ENCODE measurements at places on chromosomes 13 and 19.

DNA sequence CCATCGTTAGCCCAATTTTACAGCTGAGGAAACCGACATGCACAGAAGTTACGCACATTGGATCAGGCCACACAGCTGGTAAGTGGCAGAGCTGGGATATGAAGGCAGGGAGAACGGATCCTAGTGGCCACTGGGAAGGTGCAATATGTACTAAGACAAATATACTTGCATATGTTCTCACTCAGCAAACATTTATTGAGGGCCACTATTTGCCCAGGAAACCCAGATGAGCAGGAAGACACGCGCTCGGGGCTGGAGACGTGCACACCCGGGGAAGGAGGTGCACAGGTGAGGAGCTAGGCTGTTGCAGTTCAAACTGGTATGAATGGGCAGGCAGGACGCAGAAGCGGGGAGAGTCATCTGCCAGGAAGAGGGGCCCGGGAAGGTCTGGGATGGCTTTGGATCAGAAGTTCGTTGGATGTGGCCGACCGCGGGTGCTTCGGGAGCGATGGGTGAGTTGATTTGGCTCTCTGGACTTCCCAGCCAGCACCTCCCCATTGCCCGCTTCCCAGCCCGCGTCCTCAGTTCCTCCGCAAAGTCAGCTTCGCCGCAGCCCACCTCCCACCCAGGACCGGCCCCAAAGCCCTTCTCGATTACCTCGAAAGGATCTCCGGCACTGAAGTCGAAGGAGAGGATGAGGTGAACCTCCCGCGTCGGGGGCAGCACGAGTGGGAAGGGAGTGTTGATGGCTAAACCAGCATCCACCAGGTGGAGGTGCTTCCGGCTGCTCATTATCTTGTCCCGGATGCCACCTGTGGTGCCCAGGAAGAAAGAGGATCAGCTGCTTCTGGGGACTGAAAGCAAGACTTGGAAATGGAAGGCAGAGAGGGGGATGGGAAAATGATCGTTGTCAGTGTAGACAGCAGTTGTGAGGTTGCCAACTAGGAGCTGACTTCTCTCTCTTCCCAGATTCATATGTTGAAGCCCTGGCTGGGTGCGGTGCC lies 17.8 kb upstream of the CABP5 start:
- DNase-seq, result no peak

GRCh38 chr13:33817513-33817900 lies 442 bp upstream of the RFC3 start:
- DNase-seq, result no peak

- no peak for DNase-seq
Measured at GRCh38 chr19:34017024-34017423, 155.3 kb upstream of the LSM14A start.

- DNase-seq, result no peak
Measured at GRCh38 chr13:98549006-98549727, 27.7 kb downstream of the STK24 start.

- DNase-seq, result no peak
Measured at GRCh38 chr13:59658027-59658737, 505.5 kb downstream of the DIAPH3 start.

All from glutamatergic neuron (in vitro differentiated cells).